ENCODE measurements at places on chromosomes 11 and 22.

DNA sequence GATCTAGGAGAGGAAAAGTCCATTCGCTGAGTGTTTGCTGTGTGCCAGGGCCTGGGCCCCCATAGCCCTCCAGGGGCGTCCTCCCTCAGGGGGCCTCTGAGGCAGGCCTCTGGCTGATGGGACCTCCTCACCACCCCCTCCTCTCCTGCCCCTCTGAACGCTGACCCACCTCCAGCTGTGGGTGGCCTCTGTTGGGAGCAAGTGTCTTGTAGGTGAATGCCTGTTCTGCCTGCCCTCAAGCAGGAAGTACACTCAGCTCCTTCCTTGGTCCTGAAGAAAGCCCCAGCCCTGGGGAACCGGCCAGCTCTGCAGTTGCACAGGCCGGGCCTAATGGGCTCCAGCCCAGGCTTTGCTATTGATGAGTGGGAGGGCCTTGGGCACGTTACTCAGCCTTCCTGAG is 3.5 kb downstream of the MYO7A start:
- no peak for DNase-seq

GRCh38 chr11:116052603-116053547 is 548.7 kb upstream of the CADM1 start:
- DNase-seq, result peak; percentile 92

- no peak for DNase-seq
Observed at GRCh38 chr11:121595717-121596161, 143.0 kb upstream of the SORL1-AS1 start.

- peak; percentile 54 for DNase-seq
Observed at GRCh38 chr11:115081972-115082371, 403.6 kb downstream of the NXPE2 start.

DNA sequence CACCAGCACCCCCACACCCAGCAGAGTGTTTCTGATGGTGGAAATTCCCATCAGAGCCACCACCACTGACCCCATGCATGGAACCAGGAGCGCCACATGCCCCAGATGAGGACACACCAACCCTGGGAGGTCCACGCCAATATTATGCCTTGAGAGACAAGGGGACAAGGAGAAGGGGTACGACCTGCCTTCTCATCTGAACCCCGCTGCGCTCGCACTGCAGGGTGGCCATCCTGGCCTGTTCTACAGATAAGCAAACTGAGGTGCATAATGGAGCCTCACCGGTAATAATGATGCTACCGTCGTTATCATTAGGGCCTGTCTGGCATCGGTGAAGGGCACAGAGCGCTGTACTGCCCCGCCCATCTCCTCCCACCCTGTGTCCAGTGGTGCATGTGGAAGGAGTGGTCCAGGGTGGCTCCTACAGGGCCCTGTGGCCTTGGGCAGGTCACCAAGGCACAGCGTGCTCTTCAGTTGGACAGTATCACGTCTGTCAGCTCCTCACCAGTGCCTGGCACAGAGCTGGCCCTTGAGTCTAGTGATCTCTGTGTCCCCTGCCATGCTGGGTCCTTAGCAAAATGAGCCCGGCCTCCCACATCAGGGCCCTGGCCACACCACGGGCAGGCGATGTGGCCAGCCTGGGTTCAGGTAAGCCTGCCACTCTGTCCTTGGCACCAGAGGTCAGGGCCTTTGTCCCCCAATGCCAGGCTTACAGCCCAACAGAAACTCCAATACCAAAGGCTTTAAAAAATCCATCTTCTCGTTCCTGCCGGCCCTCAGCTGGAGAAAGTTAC is 92.2 kb downstream of the PHF21B start:
- no peak for DNase-seq
